ENCODE measurements at places on chromosomes 4 and X.

GRCh38 chrX:115147220-115147619, 42.0 kb upstream of the RBMXL3 start:
- no peak for DNase-seq

GRCh38 chrX:150879855-150880807, 18.3 kb downstream of the CD99L2 start:
- DNase-seq, result no peak

- DNase-seq, result no peak
Measured at GRCh38 chr4:142725886-142726285, 120.2 kb downstream of the INPP4B start.

DNA sequence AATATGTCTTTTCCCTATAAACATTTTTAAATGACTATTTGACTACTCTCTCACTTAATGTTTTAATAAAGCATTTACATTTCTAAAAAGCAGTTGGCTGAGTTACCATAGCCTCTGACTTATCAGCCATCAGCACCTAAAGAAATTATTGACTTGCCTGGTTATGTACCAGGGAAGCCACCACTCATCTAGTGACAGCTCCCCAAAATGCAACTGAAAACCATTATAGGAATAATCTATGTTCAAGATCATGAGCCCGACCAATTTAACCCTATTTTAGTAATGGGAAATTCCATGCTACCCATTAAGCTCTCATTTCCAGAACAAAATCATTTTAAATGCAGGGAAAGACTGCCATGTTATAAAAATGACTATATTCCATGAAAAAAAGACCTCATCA, 34.4 kb downstream of the HDX start:
- no peak for DNase-seq

DNA sequence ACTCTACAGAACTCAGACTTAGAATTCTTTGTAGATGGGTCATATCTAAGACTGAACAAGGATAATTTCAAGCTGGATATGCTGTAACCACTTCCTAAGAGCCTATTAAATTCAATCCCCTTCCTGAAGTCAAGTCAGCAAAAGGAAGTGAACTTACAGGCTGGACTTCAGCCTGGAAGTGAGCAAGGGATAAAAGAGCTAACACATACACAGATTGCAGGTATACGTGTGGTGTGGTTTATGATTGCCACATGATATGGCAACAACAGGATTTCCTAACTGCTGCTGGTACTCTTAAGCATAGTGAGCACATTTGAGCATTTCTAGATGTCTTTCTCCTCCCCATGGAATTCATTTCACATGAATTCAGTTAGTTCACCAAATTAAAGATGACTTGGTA, 38.2 kb upstream of the UXT start:
- no peak for DNase-seq

DNA sequence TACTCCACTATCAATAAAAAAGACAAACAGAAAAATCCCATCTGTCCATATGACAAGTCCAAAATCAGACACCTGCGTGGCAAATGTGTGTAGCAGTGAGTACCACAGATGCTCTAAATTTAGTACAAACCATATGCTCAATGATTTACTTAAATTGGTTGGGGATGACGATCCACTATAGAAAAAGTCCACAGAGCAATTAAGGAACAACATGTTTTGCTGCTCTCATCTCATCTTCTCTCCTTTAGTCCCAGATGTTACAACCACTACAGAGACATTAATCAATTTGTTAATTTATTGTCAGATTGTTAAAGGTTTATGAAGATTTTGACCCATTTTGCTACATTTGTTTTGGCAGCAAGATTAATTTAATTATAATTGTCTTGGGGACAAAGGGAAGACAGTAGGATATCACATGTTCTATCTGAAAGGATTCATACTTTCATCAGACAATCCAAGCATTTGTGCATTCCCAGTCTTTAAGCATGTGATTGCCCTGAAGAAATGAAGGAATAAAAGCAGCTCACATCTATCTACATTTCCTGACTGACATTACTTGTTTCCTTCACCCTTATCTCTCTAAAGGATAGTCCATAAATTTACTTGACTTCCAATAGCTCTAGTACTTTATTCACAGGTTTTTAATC, 2268.1 kb downstream of the PCDH7 start:
- DNase-seq, result no peak

GRCh38 chr4:177322266-177322665, 12.6 kb downstream of the NEIL3 start:
- no peak for DNase-seq

DNA sequence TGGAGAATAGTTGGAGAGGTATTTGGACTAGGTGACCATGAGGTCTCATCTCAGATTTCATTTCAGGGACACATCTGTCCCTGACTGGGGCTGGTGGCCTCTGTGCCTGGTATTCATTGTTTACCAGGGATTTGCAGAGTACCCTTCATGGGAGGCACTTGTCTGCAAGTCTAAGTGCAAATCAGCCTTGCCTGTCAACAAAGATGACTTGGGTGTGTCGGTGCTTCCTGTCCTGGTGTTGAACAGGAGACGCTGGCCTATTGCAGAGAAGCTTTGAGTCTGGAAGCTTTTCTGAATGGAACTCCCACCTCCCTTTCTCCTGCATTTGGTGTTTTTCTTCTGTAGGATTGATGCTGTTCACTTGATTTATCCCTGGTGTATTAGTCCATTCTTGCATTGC, 104.1 kb downstream of the TNIP2 start:
- DNase-seq, result no peak

DNA sequence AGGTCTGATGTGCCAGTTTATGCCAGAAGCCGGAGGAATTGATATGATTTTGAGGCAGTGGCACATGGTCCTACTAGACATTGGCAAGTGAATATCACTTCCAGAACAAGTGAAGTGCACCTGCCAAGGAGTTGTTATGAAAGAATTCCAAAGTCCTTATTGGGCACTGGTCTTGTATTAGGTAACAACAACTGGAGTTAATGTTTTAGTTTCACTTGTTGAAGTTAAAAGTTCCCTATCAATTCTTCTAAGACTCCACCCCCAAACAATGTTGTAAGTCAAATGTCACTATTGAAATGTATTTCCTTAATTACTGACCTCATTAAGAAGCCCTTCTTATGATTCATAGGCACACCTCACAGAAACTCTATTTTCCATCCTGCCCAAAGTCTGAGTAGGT, 3.1 kb downstream of the TET2 start:
- no peak for DNase-seq

DNA sequence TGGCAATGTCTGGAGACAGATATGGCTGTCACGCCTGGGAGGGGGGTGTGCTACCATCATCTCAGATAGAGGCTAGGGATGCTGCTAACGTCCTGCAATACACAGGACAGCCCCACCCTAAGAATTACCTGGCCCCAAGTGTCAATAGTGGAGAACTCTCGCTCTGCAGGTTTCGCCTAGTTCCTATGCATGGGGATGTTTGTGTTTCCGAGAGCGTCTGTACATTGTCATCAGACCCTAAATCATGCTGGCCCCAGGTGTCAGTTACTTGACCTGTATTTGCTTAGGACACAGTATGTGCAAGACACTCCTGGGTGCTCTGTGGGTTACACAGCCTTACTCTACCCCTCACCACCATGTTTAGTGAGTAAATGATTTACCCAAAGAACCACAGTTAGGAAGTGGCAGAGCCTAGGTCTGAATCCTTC, 90.8 kb downstream of the AFF1 start:
- DNase-seq, result no peak

- no peak for DNase-seq
Measured at GRCh38 chr4:88937081-88937480, 119.9 kb downstream of the FAM13A start.

DNA sequence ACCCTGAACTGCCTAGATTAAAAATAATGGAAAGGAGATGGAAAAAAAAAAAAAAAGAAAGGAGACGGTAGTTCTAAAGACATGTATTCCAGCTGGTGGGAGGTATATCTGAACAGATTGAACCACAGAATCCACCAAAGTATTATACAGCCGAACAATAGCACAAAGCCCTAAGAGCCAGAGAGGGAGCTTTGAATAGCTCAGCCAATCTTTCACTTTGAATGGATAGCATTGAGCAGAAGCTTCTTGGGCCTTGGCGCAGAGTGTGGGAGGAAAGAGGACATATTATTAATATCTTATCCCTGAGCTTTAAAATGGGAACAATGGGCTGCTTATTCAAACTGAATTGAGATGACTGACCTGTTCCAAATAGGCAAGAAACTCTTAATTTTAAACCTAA, 147.8 kb upstream of the PAQR3 start:
- DNase-seq, result no peak

- DNase-seq, result no peak
Measured at GRCh38 chr4:20337261-20337664, 85.6 kb downstream of the SLIT2 start.

DNA sequence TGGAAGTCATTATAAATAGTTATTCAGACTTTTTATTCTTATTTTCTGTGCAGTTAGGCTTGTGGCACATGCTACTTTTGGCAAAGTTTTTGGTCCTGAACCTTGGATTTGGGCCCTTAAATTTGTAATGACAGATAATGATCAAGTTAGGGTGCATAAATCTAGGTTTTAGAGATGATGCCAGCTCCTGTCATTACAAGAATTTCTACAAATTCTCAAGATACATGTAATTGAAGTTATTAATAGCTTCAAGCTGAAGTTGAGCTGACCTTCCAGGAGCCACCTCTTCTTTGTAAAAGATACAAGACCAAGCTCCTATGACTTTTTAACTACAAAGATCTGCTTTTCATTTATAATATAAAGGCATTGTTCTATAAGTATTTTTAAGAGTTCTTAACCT, 255.6 kb upstream of the UGT8 start:
- DNase-seq, result no peak

GRCh38 chr4:19382993-19383756, 868.5 kb upstream of the SLIT2 start:
- DNase-seq, result no peak

GRCh38 chrX:153820601-153821000, 9.7 kb downstream of the PDZD4 start:
- no peak for DNase-seq

DNA sequence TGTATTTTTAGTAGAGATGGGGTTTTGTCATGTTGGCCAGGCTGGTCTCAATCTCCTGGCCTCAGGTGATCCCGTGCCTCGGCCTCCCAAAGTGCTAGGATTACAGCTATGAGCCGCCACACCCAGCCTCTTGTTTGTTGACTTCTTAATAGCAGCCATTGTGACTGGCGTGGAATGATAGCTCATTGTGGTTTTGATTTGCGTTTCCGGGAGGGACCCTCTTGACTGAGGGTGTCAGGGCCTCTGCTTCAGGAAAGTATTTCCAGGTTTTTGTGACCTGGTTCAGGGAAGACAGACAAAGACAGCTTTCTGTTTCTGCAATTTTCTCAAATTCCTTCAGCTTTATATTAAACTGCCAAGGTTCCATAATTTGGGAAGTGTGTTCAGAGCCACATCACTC, 15.1 kb downstream of the CSF2RA start:
- no peak for DNase-seq
